ENCODE measurements at places on chromosomes 12 and 14. TPM values are rescaled to one million over a fixed set of nuclear protein-coding genes. Genes with fewer than 3 reads are reported as not detected.

Gene PRIMA1
- total RNA-seq: 1.6 TPM

Gene TMEM30B
- total RNA-seq: 1.1 TPM

Gene WASHC4
- total RNA-seq: 54.6 TPM

DNA sequence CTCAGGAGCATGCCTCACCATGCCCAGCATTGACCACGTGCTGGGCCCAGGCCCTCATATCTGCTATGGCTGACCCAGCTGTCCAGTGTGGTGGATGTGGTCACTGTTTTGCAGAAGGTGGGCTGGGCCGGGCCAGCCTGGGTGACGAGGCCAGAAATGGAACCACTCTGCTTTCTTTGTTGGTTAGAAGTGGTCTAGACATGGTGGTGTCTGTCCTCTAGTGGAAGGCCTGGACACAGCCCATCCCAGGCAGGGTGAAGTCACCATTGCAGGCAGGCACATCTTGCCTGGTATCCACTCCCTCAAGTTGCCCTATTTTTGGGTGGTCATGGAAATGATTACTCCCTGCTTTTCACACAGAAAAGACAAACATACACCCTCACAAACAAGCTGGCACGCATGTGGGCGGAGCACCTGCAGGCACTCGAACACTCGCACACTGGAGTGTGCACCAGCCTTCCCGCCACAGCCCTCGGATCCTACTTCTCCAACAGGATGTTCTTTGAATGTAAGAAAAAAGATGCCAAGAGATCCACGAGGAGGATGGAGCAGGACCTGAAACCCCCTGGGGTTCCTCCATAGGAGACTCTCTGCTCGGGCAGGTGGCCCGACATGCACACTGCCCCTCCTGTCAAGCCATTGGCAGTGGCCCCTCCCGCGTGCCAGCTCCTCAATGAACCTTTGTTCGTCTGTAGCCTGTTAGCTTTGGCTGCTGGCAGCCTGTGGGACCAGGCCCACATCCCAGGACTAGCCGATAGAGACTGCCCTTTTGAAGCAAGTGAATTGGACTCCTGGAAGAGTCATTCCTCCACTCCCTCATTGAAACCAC is 38.4 kb downstream of the MLXIP start:
- DNase-seq: peak; percentile 5

DNA sequence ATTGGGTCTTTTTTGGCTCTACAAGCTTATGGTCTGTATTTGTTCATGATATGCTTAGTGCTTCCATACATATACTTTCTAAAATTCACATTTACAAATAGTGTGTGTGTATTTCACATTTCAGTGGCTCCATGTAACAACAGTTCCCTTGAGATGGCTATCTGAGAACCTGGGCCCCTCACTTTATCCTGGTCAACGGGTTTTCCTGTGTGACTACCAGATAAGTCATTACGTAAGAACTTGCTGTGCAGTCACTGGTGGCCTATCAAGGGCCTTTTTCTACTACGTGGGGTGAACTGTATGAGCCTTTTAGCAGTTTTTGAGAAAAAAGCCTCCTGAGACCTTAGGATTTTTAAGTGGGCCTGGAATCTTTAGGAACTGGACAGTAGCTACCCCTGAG is 454.1 kb downstream of the PCNX1 start:
- no peak for DNase-seq

Measured in H7 (cell line).